ENCODE measurements at places on chromosomes 5 and 9.

GRCh38 chr5:69090158-69090557 is 3.7 kb upstream of the SLC30A5 start:
- DNase-seq, result no peak

GRCh38 chr5:54602475-54602874 is 84.9 kb downstream of the SNX18 start:
- no peak for DNase-seq

DNA sequence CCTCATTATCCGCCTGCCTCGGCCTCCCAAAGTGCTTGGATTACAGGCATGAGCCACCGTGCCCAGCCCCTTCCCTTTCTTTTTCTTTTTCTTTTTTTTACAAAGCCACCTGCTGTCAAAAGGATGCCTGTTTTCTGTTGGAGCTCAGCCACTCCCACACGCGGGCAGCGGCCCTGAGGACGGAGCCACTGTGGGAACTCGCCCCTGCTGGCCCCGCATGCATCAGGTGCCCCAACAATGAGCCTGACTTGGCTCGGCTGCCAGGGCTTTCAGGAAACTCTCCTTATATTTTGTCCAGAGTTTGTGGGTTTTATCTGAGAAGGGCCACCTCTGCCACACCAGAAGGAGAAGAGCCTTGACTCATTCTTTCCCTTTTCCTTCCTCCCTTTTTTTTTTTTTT is 37.1 kb upstream of the LRRC14B start:
- DNase-seq, result peak; percentile 68

- DNase-seq, result no peak
Measured at GRCh38 chr5:10447041-10447440, 5.4 kb downstream of the ROPN1L start.

DNA sequence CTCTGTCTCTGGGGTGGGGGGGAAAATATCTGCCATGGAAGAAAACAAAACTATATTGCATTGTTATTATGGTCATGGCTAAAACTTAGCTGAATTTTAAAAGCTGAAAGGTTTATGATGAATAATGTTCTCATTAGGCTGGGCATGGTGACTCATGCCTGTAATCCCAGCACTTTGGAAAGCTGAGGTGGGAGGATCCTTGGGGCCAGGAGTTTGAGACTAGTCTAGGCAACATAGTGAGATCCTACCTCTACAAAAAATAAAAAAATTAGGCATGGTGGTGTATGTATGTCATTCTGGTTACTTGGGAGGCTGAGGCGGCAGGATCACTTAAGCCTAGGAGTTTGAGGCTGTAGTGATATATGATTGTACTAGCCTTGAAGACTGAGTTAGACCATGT is 44.5 kb downstream of the IPO11 start:
- DNase-seq, result no peak

GRCh38 chr5:176533390-176533789 is 3.8 kb downstream of the RNF44 start:
- DNase-seq, result no peak

DNA sequence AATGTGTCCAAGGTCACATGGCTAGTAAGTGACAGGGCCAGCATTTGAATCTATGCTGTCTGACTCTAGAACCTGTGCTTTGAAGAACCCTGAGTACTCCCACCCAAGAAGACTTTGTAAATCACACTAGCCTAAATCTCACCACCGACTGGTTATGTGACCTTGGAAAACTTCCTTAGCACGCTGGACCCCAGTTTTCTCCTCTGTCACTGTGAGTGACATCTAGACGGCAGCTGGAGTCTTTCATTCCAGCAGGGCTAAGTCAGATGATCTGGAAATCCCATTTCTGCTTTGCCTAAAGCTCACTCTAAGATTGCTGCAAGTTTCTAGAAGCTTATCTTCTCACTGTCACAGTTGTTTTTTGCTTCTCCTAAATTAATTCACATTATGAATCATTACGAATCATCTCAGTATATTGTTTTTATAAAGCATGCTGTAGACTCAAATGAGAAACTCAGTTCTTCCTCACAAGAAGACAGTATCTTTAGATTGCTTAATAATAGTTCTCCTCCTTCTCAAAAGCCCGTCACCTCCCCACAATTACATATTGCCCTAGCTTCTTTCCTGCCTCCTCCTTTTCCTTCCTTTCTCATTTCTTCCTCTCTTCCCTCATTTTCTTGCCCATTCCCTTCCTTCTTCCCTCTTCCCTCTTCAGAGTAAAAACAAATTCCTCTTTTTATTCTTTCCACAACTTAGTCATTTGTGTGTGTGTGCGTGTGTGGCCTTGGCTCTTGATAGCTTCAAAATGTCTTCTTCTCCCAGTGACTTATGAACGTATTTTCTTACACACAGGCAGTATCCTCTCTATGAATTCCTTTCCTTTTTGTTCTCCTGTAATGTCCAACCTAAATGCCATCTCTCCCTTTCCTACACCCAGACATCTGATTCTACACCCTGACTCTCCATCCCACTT is 16.8 kb downstream of the ALDOB start:
- DNase-seq, result no peak

DNA sequence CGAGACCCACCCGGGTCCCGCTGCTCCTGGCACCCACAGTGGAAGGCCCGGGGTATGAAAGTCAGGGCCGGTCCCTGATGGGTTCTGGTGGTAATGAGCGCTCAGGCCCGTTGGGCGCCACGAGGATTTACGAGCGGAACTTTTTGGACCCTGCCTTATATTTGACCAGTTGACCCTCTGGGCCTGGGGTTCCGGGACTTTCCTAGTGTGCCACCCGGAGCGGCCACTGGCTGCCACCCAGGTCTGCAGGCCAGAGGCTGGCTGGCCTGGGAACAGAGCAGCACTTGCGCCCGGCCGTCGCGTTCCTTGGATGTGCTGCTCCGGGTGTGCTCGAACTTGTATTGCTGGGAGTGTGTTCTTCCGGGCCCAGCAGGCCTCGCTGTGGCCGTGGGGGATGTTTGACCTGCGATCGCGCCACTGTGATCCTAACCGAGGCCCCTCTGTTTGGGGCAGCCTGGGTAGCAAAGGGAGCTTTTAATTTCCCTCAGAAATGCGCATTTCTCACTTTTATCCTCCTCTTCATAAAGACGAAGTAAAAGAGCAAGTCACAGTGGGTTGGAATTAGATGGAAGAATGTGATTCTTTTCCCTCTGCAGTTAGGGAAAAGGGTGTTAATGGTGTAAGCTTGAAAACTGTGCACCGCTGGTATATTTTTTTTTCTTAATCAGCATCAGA is 1.2 kb downstream of the F2RL1 start:
- no peak for DNase-seq

DNA sequence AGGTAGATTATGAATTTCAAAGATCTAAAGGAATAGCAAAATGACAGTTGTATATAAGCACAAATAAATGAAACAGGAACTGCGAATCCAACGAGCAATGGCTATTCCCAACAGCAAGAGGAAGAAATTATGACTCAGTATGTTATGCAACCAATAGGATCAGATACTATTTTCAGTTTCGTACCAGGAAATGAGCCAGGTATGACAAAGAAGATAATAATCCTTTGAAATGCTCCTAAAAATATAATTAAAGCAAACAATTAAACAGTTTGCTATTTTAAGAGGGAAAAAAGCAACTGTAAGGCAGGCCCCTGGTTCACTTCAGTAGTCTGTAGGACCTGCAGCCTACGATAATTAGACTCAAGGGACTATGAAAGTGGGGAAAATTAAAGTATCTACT is 58.9 kb downstream of the AUH start:
- no peak for DNase-seq

GRCh38 chr5:36680066-36680465 is 73.7 kb downstream of the SLC1A3 start:
- DNase-seq, result peak; percentile 88

DNA sequence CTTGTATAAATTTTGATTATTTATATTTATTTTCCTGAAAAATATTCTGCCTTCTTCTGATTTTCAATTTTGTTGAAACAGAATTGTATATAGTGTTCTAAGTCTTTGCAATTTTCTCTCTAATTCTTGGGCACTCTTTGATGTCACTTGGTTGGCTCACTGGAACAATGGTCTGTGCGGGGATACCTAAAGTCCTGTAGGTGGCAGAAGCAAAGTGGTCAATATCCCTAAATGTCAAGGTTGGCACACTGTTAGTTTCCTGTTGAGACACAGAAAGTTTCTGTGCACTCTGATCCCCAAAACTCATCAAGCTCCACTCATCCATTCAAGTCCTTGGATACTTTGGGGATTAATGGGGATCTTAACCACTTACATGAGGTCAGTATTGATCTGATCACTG is 480.8 kb upstream of the CCNG1 start:
- DNase-seq, result no peak

- DNase-seq, result no peak
Measured at GRCh38 chr9:130467316-130467715, 22.6 kb downstream of the ASS1 start.

- DNase-seq, result no peak
Measured at GRCh38 chr5:157232706-157233105, 33.2 kb upstream of the CYFIP2 start.

DNA sequence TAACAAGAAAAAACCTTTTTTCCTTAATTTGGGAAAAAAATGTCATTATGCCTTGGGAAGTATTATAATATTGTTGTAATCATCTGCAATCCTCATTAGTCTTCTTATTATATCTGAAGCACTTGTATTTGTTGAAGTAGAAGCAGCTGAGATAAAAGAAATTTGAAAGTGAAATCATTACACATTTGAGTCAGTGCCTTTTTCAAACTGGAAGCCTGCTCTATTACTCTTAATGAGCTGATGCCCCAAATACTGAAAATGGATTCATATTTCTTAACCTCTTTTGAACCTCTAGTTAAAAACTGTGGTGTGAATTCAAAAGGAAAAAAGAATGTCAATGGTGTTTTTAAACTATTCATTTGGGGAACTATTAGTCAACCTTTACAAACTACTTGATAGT is 1027.7 kb downstream of the NR2F1-AS1 start:
- no peak for DNase-seq

DNA sequence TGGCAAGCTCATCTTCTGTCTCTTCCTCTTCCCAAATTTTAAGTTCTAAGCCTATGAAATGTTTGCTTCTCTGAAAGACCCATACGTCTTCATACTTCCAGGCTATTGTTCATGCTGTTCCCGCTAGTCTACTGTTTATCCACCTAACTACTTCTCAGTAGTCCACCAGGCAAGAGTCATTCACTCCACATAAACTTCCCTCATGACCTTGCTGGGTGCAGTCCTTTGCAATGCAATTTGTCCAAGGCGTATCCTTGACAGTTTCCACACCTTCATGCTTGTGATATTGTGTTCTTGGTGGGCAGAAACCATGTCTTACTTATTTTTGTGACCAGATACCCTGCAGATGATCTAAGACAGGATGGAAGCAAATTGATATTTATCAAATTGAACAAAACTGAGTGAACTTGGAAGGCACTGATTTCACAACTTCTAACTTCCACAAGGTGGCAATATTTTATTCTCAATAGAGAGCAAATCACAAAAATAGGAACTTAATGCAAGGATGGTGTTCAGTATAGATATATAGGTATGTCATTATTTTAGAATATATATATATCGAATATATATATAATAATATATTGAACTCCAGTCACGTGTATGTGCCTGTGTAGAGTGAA is 30.3 kb downstream of the TYRP1 start:
- no peak for DNase-seq

GRCh38 chr9:76438841-76439588 is 20.0 kb upstream of the GCNT1 start:
- DNase-seq, result no peak

DNA sequence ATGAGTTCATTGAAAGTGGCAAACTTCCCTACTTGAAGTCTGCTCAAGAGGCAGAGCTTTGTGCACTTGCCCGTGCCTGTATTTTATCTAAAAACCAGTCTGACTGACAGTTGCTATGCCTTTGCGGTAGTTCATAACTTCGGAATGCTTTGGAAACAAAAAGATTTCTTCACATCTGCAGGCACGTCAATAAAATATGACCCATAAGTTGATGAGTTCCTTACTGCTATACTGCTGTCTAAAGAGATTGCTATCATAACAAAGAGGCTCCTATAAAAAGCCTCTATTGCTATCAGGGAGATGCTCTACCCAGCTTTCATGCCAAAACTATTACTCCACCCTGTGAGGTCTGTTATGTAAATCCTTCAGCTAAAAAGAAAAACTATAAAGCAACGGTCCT is 25.4 kb upstream of the RNF20 start:
- DNase-seq, result no peak
